AG10803 (cell line): ENCODE measurements at places on chromosomes 1 and 21.

- peak; percentile 23 for DNase-seq
These were observed 103.5 kb downstream of the RPE65 start for GRCh38 chr1:68346188-68346808.

- DNase-seq = no peak
These were observed 156.2 kb upstream of the CAMK1G start for GRCh38 chr1:209427277-209427676.

- peak; percentile 24 for DNase-seq
These were observed 26.8 kb downstream of the SESN2 start for GRCh38 chr1:28286111-28286510.

DNA sequence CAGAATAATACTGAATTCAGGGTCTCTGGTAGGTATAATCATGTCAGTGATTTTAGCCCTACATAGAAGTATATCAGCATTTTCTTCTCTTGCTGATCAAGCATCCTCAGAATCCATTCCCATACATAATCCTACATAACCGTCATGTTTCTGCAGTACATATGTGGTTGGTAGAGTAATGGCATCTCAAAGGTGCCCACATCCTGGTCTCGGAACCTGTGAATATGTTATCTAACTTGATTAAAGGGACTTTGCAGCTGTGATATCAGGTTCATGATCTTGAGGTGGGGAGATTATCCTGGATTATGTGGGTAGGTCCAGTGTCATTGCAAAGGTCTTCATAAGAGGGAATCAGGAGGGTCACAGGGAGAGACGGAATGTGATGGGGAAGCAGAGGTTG lies 69.4 kb upstream of the KIF1B start:
- no peak for DNase-seq

DNA sequence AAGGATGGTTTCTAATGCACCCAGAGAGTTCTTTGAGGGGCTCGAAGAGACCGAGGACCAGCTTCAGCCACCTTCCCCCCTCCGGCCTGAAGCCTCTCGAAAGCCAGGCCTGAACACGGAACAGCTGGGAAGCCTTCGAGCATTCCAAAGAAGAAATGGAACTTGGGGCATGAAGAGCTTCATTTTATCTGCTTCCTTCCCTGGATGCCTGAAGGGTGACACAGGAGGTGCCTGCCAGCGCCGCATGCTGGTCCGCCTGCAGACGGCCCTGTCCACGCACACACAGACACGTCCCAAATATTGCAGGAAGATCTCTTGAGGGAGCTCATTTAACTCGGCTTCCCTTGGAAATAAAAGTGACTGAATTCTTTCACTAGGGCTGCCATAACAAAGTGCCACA lies 73.7 kb downstream of the TOMM20 start:
- no peak for DNase-seq

- no peak for DNase-seq
These were observed 96.2 kb downstream of the ENAH start for GRCh38 chr1:225556694-225557093.

DNA sequence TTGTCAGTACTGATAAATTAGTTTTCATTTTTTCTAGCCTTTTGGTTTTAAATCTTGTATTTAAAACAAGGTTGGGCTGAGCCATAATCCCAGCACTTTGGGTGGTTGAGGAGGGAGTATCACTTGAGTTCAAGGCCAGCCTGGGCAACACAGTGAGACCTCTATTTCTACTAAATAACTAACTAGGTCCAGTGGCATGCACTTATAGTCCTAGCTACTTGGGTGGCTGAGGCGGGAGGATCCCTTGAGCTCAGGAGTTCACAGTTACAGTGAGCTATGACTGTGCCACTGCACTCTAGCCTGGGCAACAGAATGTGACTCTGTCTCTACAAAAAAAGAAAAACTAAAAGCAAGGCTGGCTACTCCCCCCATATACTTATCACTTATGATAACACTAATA lies 21.5 kb upstream of the TTC39A start:
- DNase-seq = no peak

DNA sequence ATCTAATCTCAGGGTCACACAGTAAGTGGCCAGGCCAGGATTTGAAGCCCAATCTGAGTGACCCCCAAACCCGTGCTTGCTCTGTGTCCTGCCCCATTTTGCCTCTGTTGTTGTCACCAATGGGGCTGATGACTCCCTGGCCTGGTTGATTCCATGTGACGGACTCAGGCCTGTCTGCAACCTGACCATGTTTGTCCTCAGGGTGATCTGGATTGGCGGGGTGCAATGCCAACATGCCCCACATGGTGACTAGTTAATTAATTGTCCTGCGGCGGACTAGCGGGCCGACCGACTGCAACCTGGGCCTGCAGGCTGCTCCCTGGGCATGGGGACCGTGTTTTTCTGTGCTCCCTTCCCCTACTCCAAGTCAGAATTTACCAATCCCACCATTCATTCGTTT lies 256.3 kb downstream of the MATN1 start:
- DNase-seq = no peak

GRCh38 chr1:17045634-17046333 lies 8.0 kb downstream of the SDHB start:
- DNase-seq = peak; percentile 75

DNA sequence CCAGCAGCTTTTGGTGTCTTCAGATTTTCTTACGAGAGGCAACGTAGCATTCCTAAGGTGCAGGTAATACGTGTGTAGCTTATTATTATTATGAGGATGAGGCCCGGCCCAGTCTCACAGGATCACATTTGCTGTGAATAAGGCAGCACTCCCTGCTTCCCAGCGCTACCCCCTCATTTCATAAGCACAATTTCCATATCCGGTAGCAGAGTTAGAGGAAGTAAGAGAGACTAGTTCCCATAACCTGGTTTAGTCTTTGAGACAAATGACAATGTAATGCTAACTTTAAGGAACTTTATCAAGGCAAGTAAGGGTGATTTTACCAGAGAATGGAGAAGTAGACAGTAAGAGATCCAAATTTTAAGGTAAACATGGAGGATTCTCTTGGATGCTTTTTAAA lies 14.6 kb upstream of the LMO4 start:
- no peak for DNase-seq

GRCh38 chr1:153058154-153058553 lies 842 bp upstream of the SPRR2A start:
- no peak for DNase-seq

GRCh38 chr1:152487871-152488270 lies 22.7 kb upstream of the LCE5A start:
- no peak for DNase-seq

- DNase-seq = peak; percentile 46
These were observed 1.4 kb downstream of the S100A6 start for GRCh38 chr1:153534226-153534924.

- no peak for DNase-seq
These were observed 48.8 kb upstream of the DARS2 start for GRCh38 chr1:173775578-173776226.

DNA sequence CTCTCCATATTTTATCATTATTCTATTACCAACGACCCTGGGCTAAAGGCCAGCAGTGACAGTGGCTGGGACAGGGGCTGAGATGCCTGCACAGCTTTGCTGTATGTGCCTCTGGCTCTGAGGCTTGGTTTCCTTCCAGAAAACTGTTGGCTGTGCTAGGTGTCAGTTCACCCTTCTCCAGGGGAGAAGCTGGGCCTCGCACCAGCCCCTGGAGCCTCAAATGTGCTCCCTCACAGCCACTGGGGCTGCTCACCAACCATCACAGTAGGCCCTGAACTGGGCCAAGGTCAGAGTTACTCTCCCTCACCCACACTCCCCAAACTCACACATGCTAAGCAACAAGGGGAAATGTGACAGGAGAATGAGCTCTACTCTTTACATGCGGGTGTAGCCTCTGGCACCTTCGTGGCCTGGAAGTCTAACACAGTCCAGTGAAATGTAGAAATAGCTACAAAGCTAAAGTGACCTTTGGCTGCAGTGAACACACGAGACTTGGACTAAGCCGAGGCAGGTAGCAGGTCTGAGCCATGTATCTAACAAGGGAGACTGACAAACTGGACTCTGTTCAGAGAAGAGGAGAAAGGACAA lies 4.7 kb upstream of the CD160 start:
- no peak for DNase-seq

DNA sequence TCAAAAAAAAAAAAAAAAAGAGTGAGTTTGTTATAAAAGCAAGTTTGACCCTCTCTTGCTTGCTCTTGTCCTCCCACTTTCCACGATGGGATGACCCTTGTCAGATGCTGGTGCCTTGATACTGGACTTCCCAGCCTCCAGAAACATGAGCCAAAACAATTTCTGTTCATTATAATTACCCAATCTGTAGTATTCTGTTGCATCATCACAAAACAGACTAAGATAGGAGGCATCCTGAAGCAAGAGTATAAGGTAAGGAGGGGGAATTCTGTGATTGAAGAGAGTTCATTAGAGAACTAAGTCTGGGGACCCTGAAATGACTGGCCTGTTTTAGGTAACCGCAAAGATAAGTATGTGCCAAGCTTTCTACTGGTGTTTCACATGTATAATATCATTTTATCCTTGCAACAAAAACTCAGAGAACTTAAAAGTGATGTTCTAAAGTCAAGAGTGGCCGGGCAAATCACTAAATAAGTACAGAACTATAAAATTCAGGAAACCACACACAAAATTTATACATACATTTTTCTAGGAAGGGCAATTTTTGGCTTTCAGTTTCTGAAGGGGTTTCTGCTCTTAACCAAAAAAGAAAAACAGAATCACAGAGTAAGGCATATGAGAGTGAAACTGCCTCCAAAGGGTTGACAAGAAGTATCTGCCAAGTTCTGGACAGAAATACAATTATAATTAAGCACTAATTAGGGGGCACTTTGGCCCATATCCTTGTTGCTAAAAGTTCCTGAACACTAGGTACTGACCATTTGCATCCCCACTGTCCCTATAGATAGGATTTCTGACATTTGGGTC lies 14.0 kb downstream of the DNALI1 start:
- no peak for DNase-seq

- peak; percentile 69 for DNase-seq
These were observed 38.9 kb downstream of the ATP1A1 start for GRCh38 chr1:116411784-116412479.

DNA sequence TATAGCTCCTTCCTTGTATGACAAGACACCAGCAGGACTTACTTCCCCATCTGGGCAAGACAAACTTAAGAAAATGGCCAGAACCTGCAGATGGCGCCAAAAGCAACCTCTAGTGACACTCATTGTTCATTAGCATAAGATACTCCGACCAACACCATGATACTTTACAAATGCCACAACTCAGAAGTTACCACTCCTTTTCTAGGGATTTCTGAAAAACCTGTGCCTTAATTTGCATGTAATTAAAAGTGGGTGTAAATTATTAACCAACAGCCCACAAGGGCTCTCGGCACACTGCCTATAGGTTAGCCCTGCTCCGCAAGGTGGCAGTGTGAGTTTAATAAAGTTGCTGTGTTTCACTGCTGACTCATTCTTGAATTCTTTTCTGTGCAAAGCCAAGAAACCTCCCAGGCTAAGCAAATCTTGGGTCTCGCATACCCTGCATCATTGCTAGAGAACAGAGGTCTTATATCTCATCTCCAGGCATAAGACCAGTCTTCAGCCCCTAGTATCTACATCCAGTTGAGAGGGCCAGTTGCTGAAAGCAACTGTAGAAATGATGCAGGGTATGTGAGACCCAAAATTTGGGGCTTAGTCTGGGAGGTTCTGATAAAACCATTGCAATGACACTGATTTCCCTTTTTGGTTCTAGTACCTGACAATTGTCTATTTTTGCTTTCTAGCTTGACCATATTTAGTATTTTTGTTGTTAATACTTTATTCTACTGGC lies 86.4 kb downstream of the FAF1 start:
- peak; percentile 54 for DNase-seq

GRCh38 chr1:167587342-167587741 lies 33.8 kb upstream of the CREG1 start:
- DNase-seq = no peak

- DNase-seq = no peak
These were observed 719 bp upstream of the PARS2 start for GRCh38 chr1:54764922-54765561.

DNA sequence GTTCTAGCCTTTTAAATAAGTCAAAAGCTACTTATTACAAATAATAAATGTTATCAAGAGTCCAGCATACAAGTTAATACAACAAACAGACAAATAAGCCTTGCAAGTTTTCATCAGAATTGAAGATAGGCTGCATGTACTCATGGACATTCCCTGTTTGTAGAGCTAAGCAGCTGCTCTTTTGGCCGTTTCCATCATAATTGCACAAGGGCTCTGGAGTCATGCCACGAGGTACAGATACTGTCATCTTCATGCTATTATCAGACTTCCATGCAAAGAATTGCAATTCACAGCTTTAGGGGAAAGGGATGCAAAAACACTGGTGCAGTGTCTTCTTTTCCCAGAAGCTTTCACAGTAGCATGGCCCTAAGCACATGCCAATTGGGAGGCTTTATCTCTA lies 52.8 kb upstream of the TBX15 start:
- DNase-seq = peak; percentile 78

GRCh38 chr1:41425369-41425768 lies 59.1 kb downstream of the EDN2 start:
- DNase-seq = no peak

DNA sequence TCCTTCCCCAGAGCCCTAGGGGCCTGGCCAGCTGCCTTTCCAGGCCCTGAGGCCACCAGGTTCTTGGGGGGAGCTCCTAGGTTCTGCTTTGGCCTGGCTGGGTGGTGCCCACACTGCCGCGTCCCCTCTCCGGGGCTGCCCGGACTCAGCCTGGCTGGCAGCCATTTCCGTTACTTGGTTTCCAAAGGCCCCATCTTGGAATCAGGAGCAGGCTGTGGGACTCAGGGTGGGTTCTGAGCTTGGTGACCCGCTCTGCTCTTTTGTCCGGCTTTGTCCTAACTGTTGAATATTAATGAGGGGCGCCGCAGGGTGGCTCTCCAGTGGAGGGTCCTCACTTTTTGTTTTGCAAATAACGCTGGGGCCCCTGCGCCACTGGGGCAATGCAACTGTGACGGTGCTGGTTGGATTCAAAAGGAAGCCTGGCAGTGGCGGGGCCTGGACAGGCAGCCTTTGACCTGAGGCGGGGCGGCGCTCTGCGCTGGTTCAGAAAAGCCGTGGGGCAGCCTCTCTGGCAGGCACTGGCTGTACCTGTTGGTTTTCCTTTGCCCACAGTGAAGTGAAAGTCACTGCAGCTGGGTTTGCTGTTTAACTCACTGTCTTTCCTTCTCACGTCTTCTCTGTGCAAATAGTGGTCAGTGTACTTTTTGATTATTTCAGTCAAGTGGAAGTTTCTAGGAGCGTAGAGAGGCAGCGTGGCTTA lies 20.2 kb downstream of the SKI start:
- no peak for DNase-seq

GRCh38 chr1:203065986-203066385 lies 19.8 kb downstream of the MYOG start:
- no peak for DNase-seq

DNA sequence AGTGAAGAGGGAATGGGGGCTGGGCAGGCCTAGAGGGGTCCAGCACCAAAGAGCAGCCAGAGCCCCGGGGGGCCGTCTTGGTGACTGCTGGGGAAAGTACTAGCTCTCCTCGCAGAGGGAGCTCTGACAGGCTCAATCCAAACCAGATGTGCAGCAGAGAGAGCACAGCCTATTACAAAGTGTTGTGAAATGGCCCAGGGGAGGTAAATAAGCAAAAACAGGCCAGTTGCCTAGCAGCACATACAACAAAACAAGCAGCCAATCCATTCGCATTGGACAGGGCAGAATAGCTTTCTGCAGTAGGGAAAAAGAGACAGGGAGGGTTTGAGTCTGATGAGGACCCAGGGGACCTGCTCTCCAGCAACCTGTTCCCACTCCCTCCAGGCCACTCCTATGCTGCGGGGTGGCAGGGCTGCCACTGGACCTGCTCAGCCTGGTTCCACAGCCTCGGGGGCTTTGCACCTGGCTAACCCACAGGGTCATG lies 239.6 kb upstream of the FGGY start:
- DNase-seq = peak; percentile 99

- DNase-seq = no peak
These were observed 12.7 kb downstream of the TNNT2 start for GRCh38 chr1:201364808-201365105.
